Stimulated activated CD8-positive, alpha-beta memory T cell treated with anti-CD3 and anti-CD28 coated beads, Interleukin-12 subunit alpha, Interleukin-12 subunit beta, amount 100 ng/mL, for 4 hours (primary cell): ENCODE measurements at places on chromosomes 12 and 14.

GRCh38 chr12:43861840-43862150 is 25.9 kb downstream of the TMEM117 start:
- no peak for DNase-seq

DNA sequence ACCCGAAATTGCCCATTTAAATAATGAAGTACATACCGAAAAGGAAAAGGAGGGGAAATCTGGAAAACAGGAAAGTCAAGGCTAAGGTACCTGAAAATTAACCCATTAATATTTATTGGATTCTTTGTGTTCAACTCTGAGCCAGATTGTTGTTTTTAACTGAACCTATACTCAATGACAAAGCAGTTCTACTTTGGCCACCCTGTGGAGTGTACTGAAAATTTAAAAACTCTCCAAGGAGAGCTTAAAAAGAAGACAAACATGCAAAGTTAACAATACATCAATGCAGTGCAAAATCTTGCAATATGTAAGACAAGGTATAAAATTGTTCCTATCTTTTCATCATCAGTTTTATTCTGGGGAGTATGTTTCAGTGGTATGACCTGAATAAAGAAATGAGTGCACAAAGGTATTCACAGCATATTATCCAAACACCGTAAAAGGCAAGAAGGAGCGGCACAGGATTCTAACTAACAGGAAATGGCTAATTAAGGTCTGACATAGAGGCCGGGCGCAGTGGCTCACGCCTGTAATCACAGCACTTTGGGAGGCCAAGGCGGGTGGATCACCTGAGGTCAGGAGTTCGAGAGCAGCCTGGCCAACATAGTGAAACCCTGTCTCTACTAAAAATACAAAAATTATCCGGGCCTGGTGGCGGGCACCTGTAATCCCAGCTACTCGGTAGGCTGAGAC is 1.7 kb downstream of the USP44 start:
- DNase-seq: no peak

GRCh38 chr12:101935890-101936746 is 58.7 kb downstream of the DRAM1 start:
- DNase-seq: no peak

DNA sequence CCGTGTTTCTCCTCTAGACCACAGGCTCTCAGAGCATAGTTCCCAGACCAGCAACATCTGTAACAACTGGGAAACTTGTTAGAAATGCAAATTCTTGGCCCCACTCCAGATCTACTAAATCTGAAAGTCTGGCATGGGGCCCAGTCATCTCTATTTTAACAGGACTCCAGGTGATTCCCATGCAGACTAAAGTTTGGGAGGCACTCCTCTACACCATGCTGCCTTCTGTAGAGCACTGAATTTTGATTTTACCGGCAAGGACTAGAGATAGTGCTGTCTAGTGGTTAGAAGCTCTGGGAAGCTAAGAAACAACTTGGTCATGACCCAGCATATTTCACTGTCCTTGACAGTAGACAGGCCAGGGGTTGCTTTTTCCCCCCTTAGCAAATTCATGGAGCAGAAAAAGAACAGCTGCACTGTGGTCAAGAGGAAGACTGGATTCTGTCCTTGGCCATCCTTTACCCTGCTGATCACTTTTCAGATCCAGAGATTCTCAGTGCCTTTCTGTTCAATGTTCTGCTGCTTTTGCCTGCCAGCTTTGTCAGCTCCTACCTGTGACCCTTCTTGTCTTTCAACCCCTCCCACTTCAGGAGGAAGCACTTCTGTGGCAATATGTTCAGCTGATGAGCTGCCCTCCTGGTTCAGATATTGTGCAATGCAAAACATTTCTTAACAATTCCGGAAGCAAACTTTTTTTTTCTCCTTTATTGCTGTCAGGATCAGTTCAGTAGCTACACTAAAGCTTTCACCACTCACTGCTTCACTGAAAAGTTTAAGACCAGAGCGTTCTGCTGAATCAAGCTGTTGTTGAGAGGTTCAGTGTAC is 133.8 kb upstream of the NUDT4 start:
- DNase-seq: no peak

- DNase-seq: no peak
These were observed 25.4 kb upstream of the TESC start for GRCh38 chr12:117124421-117125271.

- DNase-seq: no peak
These were observed 95.5 kb upstream of the ETV6 start for GRCh38 chr12:11553871-11554533.

- DNase-seq: no peak
These were observed 31.2 kb downstream of the FBRSL1 start for GRCh38 chr12:132521200-132521580.

GRCh38 chr12:122244565-122245371 is 18.9 kb upstream of the DIABLO start:
- DNase-seq: no peak

GRCh38 chr14:61563880-61564617 is 131.3 kb upstream of the HIF1A start:
- DNase-seq: no peak
